ENCODE measurements at places on chromosomes 1 and 21.
A peak's percentile ranks its signal among the peaks of the same experiment; 100 is the strongest.

GRCh38 chr1:27098431-27099134 is 56.3 kb downstream of the SLC9A1 start:
- DNase-seq, result no peak

DNA sequence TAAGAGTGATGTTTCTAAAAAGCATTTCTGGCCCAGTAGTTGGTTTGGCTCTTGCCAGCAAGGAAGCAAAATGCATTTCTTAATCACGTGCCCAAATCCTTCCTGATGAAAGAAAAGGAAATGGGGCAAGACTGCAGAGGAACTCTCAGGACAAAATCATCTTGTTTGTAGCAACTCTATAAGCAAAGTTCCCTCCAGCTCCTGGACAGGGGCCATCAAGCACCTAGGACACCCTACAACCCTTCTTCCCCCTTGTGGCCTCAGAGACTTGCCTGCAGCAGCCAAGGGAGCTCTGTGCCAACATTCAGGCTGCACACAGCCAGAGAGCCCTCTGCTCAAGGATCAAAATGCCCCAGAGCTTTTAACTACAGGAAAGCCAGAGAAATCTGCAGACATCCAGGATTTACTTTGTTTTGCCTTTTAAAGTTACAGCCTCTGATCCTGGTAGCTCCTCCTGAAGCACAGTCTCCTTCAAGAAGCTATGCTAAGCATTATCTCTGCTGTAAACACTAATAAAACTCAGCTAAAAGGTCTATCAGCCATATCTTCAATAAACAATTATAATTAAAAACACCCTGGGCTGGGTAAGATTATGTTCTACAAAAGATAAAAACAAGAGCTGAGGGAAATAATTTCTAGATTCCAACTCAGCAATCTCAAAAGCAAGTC is 105.0 kb downstream of the KIAA0319L start:
- no peak for DNase-seq

DNA sequence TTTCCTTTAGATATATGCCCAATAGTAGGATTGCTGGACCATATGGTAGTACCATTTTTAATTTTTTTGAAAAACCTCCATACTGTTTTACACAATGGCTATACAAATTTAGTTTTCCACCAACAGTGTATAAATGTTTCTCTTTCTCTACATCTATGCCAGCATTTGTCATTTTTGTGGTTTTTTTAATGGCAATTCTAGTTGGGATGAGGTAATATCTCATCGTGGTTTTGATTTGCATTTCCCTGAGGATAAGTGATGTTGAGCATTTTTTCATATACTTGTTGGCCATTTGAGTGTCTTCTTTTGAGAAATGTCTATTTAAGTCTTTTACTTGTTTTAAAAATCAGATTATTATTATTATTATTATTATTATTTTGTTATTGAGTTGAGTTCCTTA is 35.5 kb downstream of the PLA2G4A start:
- DNase-seq, result no peak

GRCh38 chr1:31815752-31816500 is at the start of gene SPOCD1:
Gene SPOCD1 (minus strand): TSS chr1:31816022. CDS start chr1:31815333, 689 bp downstream.
- peak; percentile 90 for DNase-seq

DNA sequence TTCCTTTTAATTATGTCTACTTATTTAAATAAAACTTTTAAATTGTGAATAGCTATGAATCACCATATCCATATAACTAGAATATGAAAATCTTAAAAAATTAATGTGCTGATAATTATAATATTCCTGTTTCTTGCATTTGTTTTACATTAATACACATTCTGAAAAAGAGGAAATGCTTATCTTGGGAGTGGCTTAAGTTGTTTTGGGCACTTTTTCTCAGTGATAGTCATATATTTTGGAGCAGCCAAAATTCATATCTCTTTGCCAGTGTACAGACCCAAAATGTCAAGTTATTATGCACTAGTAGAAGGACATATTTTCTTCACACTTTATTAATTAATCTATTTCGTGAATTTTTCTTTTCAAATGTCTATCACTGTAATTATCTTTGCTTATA is 838.5 kb downstream of the USP25 start:
- DNase-seq, result no peak

DNA sequence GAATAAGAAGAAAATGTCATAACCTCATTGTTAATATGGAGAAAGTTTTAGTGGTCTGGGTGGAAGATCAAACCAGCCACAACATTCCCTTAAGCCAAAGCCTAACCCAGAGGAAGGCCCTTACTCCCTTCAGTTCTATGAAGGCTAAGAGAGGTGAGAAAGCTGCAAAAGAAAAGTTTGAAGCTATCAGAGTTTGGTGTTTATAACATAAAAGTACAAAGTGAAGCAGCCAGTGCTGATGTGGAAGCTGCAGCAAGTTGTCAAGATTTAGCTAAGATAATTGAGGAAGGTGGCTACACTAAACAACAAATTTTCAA is 67.6 kb upstream of the BCL9 start:
- DNase-seq, result no peak

Data from DND-41 (cell line).